ENCODE measurements at places on chromosomes 13 and 19. TPM values are rescaled to one million over a fixed set of nuclear protein-coding genes. Genes with fewer than 3 reads are reported as not detected.

The ZNF529 gene
- total RNA-seq = 23.6 TPM

The RFPL4AL1 gene
- not detected for total RNA-seq

The CACNG8 gene
- total RNA-seq = not detected

The FCER2 gene
- 191 TPM for total RNA-seq

The ELAVL3 gene
- total RNA-seq = not detected

The CD79A gene
- total RNA-seq = 943 TPM

The FAM174C gene
- total RNA-seq = 47.9 TPM

DNA sequence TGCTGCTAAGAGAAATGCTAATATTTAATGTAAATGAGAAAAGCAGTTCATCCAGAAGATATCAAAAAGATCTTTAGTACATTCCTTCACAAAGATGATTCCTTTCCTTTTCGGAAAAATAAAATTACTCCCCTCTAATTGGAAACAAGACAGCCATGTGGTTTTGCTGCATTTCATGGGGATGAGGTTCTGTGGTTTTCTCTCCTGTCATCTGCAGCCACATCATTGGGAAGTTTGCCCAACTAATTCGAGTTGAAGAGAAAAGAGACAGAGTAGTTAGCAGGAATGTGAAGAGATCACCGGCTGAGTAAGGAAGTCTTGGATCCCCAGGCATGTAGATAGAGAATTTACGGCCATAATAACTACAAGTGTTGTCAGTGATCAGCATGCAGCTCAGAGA is 122.1 kb downstream of the CYSLTR2 start:
- H3K4me3 ChIP-seq = no peak overlapping the region
- H3K36me3 ChIP-seq = peaks cover 1% of the 10 kb centered on the region
- DNase-seq = no peak
- H3K27ac ChIP-seq = no peak overlapping the region

GRCh38 chr19:47895165-47895782 is 9.2 kb upstream of the SULT2A1 start:
- no peak overlapping the region for H3K4me3 ChIP-seq
- DNase-seq = no peak
- H3K4me1 ChIP-seq = no peaks in the 10 kb centered on the region
- H3K27ac ChIP-seq = no peak overlapping the region
- H3K27me3 ChIP-seq = peaks cover 9% of the 10 kb centered on the region

GRCh38 chr13:49869519-49869918 is 66.6 kb downstream of the SPRYD7 start:
- no peak for DNase-seq
- H3K27me3 ChIP-seq = peaks cover 3% of the 10 kb centered on the region
- H3K4me1 ChIP-seq = no peaks in the 10 kb centered on the region
- H3K4me3 ChIP-seq = no peak overlapping the region

DNA sequence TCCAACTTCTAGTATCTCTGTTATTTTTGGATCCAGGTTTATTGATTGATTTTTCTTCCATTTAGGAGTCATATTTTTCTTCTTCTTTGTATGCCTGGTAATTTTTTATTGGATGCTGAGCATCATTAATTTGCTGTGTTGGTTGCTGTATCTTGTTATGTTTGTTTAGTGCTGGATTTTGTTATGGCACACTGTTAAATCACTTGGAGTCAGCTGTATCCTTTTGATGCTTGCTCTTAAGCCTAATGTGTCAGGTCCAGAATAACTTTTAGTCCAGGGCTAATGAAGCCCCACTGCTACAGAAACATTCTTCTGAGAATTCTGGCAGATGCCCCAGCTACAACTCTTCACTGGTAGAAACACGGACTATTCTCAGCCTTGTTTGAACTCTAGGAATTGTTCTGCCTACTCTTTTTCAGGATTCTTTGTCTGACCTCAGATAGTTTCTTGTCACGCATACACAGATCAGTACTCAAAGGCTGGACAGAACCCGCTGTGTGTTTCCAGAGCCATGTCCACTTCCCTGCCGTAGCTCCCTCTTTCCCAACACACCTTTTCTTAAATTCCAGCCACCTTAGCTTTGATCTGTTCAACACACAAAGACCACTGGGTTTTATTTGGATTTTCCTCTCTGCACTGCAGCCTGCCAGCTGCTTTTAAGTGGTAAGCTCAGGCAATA is 137.1 kb upstream of the WASF3 start:
- H3K36me3 ChIP-seq = no peaks in the 10 kb centered on the region
- peaks cover 3% of the 10 kb centered on the region for H3K27me3 ChIP-seq
- no peak overlapping the region for H3K4me3 ChIP-seq
- H3K27ac ChIP-seq = no peak overlapping the region
- DNase-seq = no peak
- H3K4me1 ChIP-seq = no peaks in the 10 kb centered on the region

GRCh38 chr19:47786566-47786965 is 8.1 kb downstream of the SELENOW start:
- H3K27ac ChIP-seq = no peak overlapping the region
- DNase-seq = no peak
- no peaks in the 10 kb centered on the region for H3K4me1 ChIP-seq

DNA sequence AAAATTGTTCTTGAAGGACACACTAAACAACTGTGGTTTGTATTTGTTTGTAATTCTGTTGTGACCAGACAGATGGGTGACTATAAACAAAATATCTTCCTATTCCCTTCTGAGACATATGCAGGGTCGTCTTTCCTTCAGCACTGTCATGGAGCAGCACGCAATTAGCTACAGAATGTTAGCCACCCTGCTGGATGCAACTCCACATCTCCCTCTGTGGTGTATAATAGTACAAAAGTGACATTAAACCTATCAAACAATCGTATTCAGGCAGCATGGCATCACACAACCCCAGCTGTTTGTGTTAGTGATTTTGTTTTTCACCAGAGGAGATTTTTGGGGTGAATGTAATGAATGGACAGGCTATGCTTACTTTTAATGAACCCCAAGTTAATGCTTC is 146.2 kb downstream of the GPC6 start:
- no peak overlapping the region for H3K4me3 ChIP-seq
- H3K27me3 ChIP-seq = no peaks in the 10 kb centered on the region
- H3K27ac ChIP-seq = no peak overlapping the region
- no peaks in the 10 kb centered on the region for H3K36me3 ChIP-seq
- DNase-seq = no peak

DNA sequence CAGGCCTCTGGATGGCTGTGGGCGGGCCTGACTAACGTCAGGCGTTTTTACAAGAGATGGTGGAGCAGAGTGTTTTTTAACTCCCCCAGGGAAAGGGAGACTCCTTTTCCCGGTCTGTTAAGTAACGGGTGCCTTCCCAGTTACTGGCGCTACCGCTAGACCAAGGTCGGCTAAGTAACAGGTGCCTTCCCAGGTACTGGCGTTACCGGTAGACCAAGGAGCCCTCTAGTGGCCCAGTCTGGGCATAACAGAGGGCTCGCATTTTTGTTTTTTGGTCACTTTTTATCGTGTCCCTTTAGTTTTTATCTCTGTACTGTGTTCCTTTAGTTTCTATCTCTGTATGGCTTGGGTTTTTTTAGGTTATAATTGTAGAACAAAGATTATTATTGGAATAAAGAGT is 10.0 kb downstream of the ZNF383 start:
- H3K4me3 ChIP-seq = no peak overlapping the region
- no peaks in the 10 kb centered on the region for H3K4me1 ChIP-seq
- no peaks in the 10 kb centered on the region for H3K27me3 ChIP-seq
- no peak overlapping the region for H3K27ac ChIP-seq
- no peak for DNase-seq

GRCh38 chr19:29565171-29565570 is 39.4 kb downstream of the VSTM2B start:
- no peaks in the 10 kb centered on the region for H3K36me3 ChIP-seq
- no peaks in the 10 kb centered on the region for H3K4me1 ChIP-seq
- H3K27me3 ChIP-seq = no peaks in the 10 kb centered on the region
- no peak for DNase-seq
- no peak overlapping the region for H3K4me3 ChIP-seq
- no peak overlapping the region for H3K27ac ChIP-seq

GRCh38 chr19:47564081-47564480 is 8.9 kb downstream of the ZNF541 start:
- no peaks in the 10 kb centered on the region for H3K36me3 ChIP-seq
- no peak overlapping the region for H3K27ac ChIP-seq
- no peak overlapping the region for H3K4me3 ChIP-seq
- DNase-seq = no peak
- no peaks in the 10 kb centered on the region for H3K4me1 ChIP-seq

Measured in activated B cell treated with CpG ODN at 0.5 μM for 24 hours (primary cell).